ENCODE measurements at places on chromosomes 7 and 10.

- DNase-seq = no peak
These were observed 71.5 kb downstream of the MAPK8 start for GRCh38 chr10:48377751-48378530.

- no peak for DNase-seq
These were observed 322.7 kb downstream of the CRPPA start for GRCh38 chr7:16098585-16099179.

DNA sequence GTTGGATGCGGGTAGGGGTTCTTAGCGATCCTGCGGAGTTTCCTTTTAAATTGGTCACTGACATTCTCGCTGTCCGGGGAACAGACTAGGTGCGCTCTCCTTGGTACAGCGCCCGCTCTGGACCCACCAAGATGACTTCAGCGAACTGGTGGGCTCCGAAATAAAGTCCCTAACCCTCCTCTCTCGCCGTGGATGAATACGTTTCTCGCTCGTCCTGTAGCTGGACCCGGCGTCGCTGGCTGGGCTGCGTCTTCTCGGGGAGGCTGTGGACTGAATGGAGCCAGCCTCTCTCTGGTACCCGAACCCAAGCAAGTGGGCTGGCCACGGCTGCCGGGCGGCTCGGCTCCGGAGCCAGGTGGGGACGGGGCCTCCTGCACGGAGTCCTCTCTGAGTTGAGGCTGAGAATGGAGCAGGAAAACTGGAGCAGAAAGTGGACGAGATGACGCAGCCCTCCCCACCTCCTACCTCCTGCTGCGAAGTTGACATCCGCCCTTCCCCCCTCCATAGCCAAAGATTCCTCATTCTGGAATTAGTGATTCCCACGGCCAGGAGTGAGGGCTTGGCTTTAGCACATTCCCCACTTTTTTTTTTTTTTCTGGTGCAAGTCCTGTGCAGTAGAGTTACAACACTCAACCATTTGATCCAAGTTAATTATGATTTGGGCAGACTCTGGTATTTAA lies 1.5 kb downstream of the UNC5B start:
- no peak for DNase-seq

DNA sequence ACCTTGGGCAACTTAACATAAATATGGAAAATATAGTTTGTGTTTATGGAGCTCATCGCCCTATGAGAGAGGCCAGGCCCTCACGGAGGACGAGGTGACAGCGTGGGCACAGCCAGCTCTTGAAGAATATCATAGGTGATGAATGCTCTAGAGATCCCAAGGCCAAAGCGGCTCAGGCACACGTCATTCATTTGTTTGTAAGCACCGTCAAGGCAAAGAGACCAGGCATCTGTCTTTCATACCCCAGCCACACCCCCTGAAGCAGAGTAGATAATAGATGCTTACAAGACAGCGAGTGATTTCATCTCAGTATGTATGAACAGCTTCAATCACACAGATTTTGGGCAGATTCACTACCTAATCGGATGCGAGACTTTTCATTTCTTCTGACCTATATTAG lies 242.1 kb upstream of the C7orf33 start:
- DNase-seq = no peak

DNA sequence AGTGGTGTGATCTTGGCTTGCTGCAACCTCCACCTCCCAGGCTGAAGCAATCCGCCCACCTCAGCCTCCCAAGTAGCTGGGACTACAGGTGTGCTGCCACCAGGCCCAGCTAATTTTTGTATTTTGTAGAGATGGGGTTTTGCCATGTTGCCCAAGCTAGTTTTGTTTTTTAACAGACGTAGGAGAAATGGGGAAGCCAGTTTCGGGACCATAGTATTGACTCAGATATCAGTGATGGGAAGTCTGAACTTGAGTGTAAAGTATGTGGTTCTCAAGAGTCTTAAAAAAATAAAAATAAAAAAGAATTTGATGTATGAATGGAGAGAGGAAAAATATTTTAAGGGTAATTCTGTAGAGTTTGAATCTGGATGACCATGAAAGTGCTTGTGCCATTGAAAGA lies 34.2 kb downstream of the SP4 start:
- DNase-seq = no peak

DNA sequence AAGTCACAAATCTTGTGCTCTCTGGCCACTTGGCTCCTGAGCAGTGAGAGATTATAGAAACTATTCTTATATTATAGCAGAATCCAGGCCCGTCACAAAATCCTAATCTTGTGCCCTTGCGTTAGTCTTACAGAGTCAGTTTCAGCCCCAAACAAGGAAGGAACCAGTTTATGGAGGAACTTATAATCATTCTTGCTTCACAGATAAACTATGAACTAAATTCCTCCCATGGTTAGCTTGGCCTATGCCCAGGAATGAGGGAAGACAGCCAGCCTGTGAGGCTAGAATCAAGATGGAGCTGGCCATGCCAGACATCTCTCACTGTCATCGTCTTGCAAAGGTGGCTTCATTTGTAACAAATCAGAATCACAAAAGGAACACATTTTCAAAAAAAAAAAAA lies 199.7 kb upstream of the PITRM1 start:
- DNase-seq = no peak

- DNase-seq = no peak
These were observed 9.2 kb upstream of the ATXN7L1 start for GRCh38 chr7:105885387-105886111.

GRCh38 chr10:65708057-65708456 lies 1217.8 kb upstream of the LRRTM3 start:
- DNase-seq = no peak
